ENCODE measurements at places on chromosomes 6 and 20.

DNA sequence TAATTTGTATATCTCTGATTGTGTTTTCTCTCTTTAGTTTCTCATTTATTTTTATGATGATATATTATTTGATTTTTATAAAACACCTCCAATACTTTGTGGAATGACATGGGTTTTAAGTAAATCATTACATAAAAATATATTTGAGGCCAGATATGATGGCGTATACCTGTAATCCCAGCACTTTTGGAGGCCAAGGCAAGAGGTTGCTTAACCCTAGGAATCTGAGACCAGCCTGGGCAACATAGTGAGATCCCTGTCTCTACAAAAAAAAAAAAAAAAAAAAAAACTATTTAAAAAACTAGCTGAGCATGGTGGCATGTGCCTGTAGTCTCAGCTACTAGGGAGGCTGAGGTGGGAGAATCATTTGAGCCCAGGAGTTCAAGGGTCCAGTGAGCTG lies 87.3 kb downstream of the BMP6 start:
- no peak for DNase-seq

DNA sequence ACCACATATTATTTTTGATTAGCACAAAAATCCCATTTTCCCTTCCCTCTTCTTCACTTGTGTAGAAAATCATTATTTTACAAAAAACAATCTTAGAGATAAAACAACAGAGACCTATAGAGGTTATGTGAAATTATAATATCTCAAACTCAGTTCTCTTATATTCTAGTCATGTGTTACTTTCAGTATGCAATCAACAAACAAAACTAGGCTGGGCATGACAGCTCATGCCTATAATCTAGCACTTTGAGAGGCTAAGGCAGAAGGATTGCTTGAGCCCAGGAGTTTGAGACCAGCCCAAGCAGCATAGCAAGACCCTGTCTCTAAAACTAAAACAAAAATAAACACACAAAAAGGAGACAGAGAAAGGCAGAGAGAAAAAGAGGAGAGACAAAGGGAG lies 211.4 kb upstream of the SGK1 start:
- no peak for DNase-seq

DNA sequence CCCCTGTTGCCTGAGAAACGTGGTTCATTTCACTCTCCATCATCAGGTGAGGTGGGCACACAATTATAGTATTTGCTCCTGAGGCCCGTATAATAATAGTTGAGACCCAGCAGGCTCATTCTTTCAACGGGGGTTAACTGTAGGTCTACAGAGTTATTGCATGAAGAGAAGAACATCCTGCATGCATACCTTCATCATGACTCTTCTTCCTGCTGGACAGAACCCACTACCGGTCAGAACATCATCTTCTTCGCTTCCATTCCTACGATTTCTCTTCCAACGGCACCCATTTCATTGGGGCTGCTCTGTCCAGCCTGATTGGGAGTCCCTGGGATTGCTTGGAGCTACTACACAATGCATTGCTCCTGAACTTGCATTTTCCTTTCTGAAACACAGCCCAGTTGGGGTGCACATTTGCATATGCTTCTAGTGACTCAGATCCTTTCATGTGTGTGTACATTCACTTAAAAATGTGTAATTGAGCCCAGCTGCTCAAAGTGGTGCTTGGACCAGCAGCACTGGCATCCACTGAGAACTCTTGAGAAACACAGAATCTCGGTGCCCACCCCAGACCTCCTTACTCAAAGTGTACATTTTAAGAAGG lies 57.4 kb downstream of the SLC24A3 start:
- no peak for DNase-seq

DNA sequence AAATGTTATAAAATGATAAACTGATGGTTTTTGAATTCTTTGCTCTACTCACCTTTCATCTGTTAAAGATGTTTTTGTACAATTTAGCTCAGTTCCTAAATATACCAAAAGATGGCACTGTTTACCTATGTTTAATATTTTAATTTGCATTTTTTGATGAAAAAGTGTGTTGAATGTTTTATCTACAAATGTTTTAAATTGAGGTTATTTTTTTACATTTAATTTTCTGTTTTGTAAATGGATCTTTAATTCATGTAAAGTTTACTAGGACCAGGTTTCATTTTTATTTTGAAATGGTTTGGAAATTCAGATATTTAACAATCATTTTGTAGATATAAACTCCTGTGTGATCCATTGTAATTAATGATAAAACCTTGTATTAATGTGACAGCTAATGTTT lies 30.0 kb downstream of the CDKAL1 start:
- DNase-seq: no peak

GRCh38 chr6:54366667-54367327 lies 58.6 kb downstream of the TINAG start:
- no peak for DNase-seq

- DNase-seq: no peak
These were observed 76.2 kb downstream of the NINL start for GRCh38 chr20:25509084-25509483.

- no peak for DNase-seq
These were observed 49.1 kb upstream of the PLCB1 start for GRCh38 chr20:8082989-8083388.
